T-helper 2 cell treated with Interferon-gamma antibody and Interleukin-4, amounts not matched to agents 100 ng/mL and 5 ng/mL, for 36 hours (primary cell): ENCODE measurements at places on chromosomes 1 and 21. TPM values are rescaled to one million over a fixed set of nuclear protein-coding genes. Genes with fewer than 3 reads are reported as not detected.

The OR14K1 gene
- total RNA-seq, result not detected in 2 replicates

The RYR2 gene
- 0.39 and 0.45 TPM in 2 replicates for total RNA-seq

The DCDC2B gene
- not detected in 2 replicates for total RNA-seq

The PTPN7 gene
- total RNA-seq, result 303 and 306 TPM in 2 replicates

The B4GALT3 gene
- 49.4 and 52.1 TPM in 2 replicates for total RNA-seq

The TAS1R1 gene
- not detected in 2 replicates for total RNA-seq

The PRELP gene
- total RNA-seq, result not detected in 2 replicates

The UTS2 gene
- not detected in 2 replicates for total RNA-seq

The NHLH2 gene
- total RNA-seq, result not detected in 2 replicates

The C1orf56 gene
- total RNA-seq, result 1.0 and 1.8 TPM in 2 replicates

The PADI4 gene
- total RNA-seq, result 0.25 TPM in 1 of 2 replicates, not detected in the other

The SLC44A3 gene
- total RNA-seq, result 0.30 TPM in 1 of 2 replicates, not detected in the other

The CFHR4 gene
- total RNA-seq, result not detected in 2 replicates

The ERG gene
- total RNA-seq, result 0.05 TPM in 1 of 2 replicates, not detected in the other

The SLC26A9 gene
- total RNA-seq, result not detected in 2 replicates

The COG2 gene
- 32.4 and 36.8 TPM in 2 replicates for total RNA-seq

The GSTM1 gene
- total RNA-seq, result 91.4 and 97.0 TPM in 2 replicates
